ENCODE measurements at places on chromosomes 4 and X.

GRCh38 chrX:120774606-120775005, 101.1 kb downstream of the CT47B1 start:
- no peak for DNase-seq

- no peak for DNase-seq
Observed at GRCh38 chrX:52852110-52852860, 15.6 kb downstream of the XAGE3 start.

- DNase-seq: no peak
Observed at GRCh38 chr4:176840166-176840565, 47.4 kb upstream of the VEGFC start.

DNA sequence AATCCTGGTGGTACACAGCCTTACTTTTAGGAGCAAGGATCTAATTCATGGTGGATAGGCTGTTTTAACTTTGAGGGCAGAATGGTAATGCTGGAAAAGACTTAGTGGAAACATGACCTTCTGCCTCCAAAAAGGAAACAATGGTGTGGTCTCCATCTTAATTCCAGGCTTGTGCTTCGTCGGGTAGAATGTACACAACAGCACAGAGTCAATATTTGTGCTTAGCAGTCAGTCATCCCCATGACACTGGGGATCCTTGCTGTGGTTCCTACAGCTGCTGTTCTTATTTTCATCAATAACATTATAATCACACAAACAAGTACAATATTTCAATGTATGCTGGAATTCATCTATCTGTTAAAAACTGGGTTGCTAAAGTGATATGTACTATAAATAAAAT, 104.4 kb downstream of the HHIP start:
- DNase-seq: no peak

- DNase-seq: no peak
Observed at GRCh38 chrX:150366951-150367545, 3.9 kb downstream of the MAMLD1 start.

DNA sequence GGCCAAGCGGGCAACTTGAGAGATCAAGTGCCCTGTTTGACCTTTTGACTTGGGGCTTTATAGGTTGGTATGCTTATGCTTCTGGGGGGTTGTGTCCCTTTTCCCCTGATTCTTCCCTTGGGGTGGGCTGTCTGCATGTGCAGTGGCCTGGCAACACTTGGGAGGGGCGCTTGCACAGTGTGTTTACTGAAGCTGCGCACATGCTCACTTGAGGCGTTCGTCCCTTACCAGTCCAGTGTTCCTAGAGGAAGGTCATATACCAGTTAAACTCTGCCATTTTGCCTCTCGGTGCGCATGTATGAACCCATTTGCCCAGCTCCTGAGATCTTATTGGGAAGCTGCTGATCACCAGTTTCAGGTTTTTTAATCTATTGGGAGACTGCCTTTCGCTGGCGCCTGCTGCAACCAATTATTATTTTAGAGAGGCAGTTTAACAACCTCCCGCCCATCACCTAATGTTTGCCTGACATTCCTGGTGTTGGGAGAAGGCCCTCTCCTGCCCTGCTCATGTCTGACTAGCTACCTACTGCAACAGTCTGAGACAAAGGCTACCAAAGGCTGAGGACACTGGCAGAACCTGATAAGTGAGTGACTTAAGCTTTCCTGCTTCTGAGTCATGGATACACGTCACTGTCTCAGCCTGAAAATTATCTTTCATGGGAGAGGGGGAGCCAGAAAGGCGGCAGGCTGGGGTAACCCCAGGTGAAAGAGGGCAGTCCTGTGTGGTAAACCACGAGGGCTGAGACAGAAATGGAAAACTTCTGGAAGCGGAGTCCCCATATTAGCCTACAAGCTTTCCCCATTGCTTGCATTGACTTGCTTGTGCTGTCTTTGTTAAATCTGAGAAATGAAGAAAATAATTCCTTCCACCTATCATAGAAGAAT, 97.6 kb downstream of the CPE start:
- peak; percentile 31 for DNase-seq

DNA sequence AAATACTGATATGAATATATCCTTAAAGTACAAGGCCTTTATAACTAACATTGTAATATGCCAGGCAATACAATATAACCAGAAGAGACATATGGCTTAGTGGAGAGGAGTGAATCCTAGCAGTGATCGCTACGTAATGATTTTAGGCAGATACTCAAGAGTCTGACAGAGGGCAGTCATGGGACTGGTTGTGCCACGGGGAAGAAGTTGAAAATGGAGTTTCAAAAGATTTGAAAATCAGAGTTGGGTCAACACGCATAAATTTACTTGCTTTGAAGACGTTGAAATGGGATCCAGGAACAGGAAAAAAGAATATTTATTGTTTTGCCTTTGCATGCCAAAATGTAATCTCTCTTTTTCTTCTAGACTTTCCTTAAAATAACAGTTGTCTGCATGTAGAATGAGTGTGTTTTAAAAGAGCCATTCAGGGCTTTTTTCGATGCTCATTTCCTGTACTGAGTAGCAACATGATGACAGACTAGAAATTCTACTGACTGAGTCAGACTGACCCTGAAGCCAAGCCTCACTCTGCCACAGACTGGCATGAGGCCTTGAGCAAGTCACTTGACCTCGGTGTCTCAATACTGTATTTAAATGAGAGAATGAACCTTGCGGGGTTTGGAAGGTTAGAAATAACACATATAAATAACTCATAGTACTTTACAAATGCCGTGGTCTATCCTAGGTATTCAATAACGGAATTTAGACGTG, 8.1 kb upstream of the SMS start:
- no peak for DNase-seq
